ENCODE measurements at places on chromosomes 7 and 10.

- DNase-seq, result no peak
Observed at GRCh38 chr10:7817576-7817975, 729 bp upstream of the TAF3 start.

GRCh38 chr7:126040114-126041045 lies 1110.8 kb upstream of the POT1 start:
- DNase-seq, result no peak

GRCh38 chr7:124856299-124856888 lies 73.2 kb downstream of the POT1 start:
- DNase-seq, result no peak

DNA sequence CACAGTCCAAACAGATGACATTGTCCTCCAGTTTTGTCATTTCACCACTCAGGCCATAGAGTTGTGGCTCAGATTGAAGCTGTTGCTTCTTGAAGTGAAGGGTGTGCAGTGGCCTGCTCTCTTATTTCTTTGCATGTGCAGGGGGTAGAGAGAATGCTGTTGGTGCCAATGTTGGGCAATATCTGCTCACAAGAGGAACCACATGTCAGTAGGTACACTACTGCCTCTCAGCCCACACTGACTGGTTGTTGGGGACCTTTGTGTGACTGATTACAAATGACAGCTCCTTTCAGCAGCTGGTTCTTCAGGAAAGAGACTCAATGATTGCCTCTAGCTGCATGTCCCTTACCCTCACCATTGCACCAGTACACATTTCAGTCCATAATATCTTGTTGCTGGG lies 21.9 kb upstream of the SFTPA1 start:
- no peak for DNase-seq

DNA sequence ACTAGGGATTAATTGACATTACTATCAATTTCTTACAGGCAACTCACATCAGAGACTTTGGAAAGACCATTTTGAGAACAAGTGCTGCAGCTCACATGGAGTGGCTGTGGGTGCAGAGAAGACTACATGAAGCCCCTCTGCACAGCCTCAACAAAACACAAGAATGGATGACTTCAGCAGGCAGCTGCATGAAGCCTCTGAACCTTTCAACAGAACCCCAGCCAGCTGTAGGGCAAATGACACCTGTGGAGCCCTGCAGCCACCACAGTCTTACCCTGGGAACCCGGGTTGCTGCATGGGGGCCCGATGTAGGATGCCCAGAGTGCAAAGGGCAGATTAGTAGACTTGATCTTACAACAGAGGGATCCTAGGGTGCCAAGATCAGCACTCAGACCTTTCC lies 62.0 kb upstream of the CAMK2B start:
- DNase-seq, result no peak

DNA sequence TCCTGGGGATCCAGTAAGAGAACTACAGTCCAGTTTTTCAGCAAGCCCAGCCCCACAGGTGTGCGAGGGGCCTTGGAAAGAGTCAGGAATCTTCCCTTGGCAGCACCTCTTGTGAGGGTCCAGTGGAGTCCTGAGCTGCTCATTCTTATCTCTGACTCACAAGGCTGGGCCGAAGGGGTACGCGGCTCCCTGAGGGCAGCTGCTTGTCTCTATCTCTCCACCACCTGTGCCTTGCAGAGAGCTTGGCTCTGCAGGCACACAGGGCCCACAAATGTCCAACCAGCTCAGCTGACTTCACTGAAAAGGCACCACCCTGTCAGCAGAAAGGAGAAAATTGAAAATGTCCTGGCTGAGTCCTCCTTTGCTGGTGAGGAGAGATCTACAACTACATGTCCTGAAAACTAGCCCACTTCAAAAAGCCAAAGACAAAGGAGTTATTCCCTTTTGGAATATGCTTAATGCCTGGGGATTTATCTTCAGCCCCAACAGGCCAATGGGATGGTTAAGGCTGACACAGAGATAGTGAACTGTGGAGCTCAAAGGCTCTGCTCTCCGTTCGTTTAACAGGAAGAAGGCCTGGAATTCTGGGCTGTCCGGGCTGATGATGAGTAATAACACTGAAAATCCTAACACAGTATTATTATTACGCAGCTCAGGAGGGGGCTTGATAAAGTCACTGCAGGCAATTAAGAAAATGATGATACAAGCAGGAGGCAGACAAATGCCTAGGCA lies 23.4 kb downstream of the UROS start:
- DNase-seq, result no peak

- no peak for DNase-seq
Observed at GRCh38 chr7:136874393-136875032, 6.1 kb downstream of the CHRM2 start.

- peak; percentile 5 for DNase-seq
Observed at GRCh38 chr7:90749774-90750173, 153.7 kb downstream of the CDK14 start.

DNA sequence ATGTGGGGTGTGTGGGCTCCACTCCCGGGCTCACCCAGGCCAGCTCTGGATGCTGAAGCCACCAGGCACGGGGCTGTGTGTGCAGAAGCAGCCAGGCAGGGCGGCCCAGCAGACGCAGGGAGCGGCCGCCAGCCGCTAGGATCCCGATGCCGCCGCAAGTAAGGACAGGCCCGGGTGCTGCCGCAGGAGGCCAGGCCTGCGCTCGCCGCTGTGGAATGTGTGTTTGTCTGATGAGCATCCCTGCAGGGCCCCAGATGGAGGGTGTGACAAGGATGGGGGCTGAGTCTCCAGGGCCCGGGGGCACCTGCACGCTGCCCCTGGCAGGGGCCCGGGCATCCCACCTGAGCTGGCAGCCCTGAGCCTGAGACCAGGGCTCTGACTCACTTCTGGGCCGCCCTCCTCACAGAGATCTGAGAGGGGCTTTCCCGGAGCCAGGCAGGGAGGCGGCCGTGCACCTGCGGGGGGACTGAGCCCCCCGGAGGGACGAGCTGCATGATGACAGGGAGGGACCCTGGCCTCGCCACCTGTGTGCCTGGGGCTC lies 101.5 kb downstream of the FOXL3 start:
- DNase-seq, result no peak

DNA sequence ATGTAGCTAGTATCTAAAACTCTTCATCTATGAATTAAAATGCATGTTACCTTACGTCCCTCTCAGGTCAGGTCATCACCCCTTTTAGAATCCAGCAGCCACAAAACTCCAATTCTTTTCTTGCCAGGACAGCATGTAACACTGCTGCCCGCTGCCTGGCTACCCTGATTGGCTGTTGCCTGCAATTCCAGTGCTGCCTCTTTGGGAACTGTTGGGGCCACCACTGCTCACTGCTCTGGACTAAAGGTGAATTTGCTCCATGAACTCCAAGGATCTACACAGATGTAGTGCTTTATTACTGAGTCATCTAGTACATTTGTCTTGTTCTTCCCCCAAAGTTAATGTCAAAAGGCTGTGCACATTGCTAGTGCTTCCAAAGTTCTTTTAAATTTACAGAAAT lies 40.4 kb downstream of the SCIN start:
- no peak for DNase-seq

DNA sequence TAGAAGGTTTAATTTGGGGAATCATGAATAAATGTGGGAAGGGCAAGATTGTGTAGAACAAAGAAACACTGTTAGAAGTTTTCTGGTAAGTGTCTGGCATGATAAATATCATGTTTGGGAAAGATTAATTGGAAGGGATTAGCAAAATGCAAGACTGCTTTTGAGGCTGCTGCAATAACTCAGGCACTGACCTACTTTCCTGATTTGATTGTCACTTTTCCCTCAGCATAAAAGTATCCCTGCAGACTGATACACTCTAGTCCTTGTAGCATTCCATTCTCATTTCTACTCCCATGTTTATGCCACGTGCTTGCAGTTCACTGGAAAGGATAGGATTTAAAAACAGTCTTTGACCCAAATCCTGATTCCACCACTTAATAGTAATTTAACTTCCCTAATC lies 303.3 kb upstream of the SEMA3A start:
- DNase-seq, result no peak

DNA sequence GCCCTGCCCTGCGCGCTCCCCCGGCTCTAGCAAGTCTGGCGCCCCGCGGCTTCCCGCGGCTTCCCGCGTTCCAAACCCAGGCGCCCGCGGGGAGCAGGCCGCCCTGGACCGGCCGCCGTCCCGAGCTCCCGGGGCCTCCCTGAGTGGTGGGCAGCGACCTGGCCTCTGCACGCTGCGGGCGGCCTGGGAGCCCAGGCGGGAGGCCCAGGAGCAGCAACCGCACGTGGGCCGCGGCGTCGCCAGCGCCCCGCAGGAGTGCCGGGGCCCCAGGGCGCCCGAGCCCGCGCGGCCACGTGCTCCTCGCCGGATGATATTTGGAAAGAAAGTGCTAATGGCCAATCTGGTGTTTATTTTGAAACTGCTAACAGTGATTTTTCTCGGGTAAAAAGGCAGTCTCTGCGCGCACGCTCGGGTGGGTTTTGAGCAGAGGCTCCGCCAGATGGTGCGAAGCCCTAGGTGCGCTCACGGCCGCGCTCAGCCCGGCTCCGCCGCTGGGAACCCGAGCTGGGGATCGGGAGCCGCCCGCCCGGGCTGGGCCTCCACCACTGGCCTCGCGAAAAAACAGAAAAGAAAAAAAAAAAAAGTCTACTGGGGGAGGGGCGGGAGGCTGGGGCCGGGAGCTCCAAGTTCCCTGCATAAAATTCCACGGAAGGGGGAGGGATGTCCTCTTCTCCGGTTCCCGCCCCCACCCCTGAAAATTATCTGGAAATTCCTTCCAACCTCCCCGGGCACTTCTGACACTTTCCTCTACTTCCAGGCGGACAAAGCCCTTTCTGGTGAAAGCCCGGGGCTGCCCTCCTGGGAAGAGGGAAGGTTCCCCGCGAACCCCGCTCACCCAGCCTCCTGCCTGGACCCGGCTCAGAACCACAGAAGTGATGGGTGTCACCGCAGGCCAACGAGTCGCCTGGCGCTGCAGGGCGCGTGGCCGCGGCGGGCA lies 4.3 kb downstream of the EBF3 start:
- DNase-seq, result no peak

GRCh38 chr10:71694567-71694968 lies 25.0 kb downstream of the C10orf105 start:
- DNase-seq, result no peak

DNA sequence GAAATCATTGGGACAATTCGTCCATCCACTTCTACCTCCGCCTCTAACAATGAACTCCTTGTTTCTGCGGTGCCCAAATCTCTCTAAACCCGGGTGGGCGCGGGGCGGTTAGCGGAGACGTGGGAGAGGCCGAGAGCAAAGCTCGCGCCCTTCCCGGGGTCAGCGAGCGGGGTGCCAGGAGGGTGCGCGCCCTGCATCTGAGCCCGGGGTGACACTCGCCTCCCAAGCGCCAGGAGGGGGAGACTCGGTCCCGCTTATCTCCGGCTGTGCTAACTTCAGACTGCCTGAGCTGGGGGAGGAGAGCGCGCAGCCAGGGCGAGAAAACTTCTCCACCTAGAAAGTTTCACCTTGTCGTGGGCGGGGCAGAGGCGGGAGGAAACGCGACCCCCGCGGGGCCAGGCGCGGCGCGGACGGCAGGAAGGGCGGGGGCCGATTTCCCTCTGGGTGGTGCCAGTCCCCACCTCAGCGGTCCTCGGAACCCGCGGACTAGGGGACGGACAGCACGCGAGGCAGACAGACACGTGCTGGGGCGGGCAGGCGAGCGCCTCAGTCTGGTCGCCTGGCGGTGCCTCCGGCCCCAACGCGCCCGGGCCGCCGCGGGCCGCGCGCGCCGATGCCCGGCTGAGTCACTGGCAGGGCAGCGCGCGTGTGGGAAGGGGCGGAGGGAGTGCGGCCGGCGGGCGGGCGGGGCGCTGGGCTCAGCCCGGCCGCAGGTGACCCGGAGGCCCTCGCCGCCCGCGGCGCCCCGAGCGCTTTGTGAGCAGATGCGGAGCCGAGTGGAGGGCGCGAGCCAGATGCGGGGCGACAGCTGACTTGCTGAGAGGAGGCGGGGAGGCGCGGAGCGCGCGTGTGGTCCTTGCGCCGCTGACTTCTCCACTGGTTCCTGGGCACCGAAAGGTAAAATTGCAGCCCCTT lies at the start of gene MET:
TSS of gene MET (plus strand) at position 516 of the 915 bp plus-strand sequence. CDS start 26,889 bp downstream, outside the sequence.
- no peak for DNase-seq

- no peak for DNase-seq
Observed at GRCh38 chr10:11237571-11237970, 219.9 kb downstream of the CELF2 start.

DNA sequence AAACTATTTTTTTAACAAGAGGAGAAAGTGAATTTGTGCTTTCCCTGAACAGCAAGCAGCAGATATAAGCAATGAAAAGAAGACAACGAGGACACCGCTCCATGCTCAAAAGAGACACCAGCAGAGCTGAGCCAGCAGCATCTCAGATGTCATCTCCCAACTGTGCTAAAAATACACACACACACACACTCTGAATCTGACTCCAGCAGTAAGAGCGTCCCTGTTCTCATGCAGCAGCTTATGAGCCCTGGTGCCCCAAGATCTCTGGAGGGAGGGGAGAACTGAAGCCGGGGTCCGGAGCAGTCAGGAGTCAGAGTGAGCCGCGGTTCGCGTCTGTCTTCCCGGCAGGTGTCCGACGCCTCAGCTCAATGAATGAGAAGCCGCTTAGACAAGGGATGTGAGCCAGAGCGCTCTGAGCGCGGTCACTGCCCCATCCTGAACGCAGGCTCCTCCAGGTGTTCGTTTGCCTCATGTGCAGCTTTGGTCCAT lies 49.2 kb downstream of the SVIL start:
- no peak for DNase-seq

DNA sequence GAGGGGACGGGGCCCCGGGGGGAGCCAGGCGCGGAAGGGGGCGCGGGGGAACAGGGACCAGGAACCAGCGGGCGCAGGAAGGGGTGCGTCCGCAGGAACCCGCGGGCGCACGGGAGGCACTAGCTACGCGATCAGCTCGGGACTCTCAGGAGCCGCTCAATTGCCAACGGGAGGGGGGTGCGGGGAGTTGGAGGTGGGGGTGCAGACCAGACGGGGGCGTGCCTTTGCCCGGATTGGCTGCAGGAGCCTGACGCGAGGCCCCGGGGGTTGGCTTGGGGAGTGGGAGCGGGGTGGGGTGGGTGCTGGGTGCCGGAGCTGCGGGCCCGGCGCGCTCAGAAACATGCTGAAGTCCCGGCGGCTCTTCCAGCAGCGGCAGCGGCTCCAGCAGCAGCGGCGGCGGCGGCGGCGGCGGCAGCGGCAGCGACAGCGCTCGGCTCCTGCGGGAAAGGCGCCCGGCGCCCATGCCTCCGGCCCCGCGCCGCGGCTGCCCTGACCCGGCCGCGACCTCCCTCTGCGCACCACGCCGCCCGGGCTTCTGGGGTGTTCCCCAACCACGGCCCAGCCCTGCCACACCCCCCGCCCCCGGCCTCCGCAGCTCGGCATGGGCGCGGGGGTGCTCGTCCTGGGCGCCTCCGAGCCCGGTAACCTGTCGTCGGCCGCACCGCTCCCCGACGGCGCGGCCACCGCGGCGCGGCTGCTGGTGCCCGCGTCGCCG lies at the start of gene ADRB1:
TSS of gene ADRB1 (plus strand) at position 335 of the 715 bp plus-strand sequence. CDS start at position 602, 267 bp downstream.
- peak; percentile 22 for DNase-seq

DNA sequence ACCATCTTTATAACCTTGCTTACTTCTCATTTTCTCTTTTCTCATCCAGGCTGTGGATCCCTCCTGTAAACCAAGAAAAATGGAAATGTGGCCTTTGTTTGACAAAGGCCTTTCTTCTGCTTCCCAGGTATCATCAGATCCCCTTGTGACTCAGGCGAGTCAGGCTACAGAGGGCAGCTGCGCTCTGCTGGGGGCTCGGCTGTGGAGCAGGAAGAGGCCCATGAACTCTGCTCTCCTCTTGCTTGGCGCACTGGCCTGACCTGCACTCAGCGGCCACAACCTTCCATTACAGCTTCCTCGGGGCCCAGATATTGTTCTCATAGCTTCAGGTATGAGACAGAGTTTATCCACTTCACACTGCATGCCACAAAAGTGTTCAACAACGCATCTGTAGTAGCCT lies 457.6 kb upstream of the COBL start:
- no peak for DNase-seq
